ENCODE measurements at places on chromosomes 16 and 17.

DNA sequence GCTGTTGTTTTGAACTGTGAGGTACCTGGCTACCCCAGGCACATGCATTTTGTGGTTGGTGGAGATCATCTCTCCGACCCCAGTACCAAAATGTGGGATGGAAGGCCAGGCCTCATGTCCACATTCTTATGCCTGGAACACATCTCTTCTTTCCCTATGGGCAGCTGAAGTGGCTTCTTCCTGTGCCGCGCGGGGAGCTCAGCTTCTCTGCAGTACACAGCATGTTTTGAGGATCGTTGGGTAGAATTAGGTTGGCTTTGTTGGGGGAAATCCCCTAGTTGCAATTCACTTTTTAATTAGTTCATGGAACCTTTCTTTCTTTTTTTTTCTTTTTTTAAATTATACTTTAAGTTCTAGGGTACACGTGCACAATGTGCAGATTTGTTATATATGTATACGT, 242.1 kb downstream of the MSI2 start:
- no peak overlapping the region for H3K4me3 ChIP-seq
- H3K27ac ChIP-seq: no peak overlapping the region
- no peaks in the 10 kb centered on the region for H3K27me3 ChIP-seq
- H3K36me3 ChIP-seq: peaks cover 7% of the 10 kb centered on the region

GRCh38 chr16:86595983-86596605, 17.7 kb downstream of the FOXL1 start:
- no peak for DNase-seq
- H3K4me1 ChIP-seq: no peaks in the 10 kb centered on the region
- H3K27me3 ChIP-seq: no peaks in the 10 kb centered on the region
- H3K27ac ChIP-seq: no peak overlapping the region

- H3K4me1 ChIP-seq: peaks cover 2% of the 10 kb centered on the region
- no peak for DNase-seq
- no peak overlapping the region for H3K27ac ChIP-seq
- H3K27me3 ChIP-seq: no peaks in the 10 kb centered on the region
These were observed 546.2 kb downstream of the WWOX start for GRCh38 chr16:78645657-78646056.

- H3K27me3 ChIP-seq: peaks cover 29% of the 10 kb centered on the region
- peak overlapping the region; percentile 72 for H3K4me3 ChIP-seq
- H3K4me1 ChIP-seq: peaks cover 29% of the 10 kb centered on the region
- no peak overlapping the region for H3K27ac ChIP-seq
These were observed 1.5 kb downstream of the TMEM102 start for GRCh38 chr17:7436556-7437368.

DNA sequence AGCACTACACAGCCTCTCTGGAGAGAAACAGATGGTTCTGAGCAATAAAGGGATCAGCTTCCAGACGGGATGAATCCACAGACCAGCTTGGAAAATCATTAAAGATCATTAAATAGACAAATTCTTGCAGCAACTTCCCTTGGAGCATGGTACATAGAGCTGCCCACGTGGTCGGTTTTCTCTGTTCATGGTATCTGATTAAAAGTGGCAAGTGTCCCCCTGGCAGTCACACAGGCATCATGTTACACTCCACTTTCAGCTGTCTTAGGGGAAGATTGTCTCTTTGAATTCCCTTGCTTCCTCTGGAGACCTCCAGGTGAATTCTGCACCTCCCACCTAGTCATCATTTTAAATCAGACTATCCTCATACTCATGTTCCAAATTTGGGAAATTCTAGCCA, 92.2 kb upstream of the CACNG3 start:
- DNase-seq: no peak
- no peak overlapping the region for H3K27ac ChIP-seq
- no peaks in the 10 kb centered on the region for H3K36me3 ChIP-seq
- H3K4me3 ChIP-seq: no peak overlapping the region

- H3K4me1 ChIP-seq: peaks cover 12% of the 10 kb centered on the region
- no peak overlapping the region for H3K4me3 ChIP-seq
- peaks cover 3% of the 10 kb centered on the region for H3K36me3 ChIP-seq
- no peak for DNase-seq
These were observed 18.4 kb downstream of the BAIAP2 start for GRCh38 chr17:81053041-81053970.

- H3K27ac ChIP-seq: no peak overlapping the region
- peaks cover 5% of the 10 kb centered on the region for H3K36me3 ChIP-seq
- DNase-seq: no peak
- no peak overlapping the region for H3K4me3 ChIP-seq
These were observed 20.5 kb downstream of the SLC7A5 start for GRCh38 chr16:87848676-87849345.

DNA sequence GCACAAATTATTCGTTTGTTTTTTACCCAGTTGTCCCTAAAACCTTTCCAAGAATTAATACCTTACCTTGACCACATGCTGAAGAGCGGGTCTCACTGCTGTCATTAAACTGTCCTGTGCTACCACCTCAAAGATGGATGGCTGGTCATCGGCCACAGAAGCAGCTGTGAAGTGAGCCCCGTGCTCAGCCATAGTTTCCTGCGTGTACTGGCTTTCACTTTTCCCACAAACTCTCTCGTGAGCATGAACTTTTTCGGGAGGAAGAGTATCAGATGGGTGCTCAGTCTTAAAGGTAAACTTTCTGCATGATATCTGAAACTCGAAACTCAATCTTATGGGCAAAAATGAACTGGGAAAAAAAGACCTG, 558 bp downstream of the PEX12 start:
- no peak for DNase-seq
- H3K27me3 ChIP-seq: no peaks in the 10 kb centered on the region
- H3K36me3 ChIP-seq: peaks cover 37% of the 10 kb centered on the region

DNA sequence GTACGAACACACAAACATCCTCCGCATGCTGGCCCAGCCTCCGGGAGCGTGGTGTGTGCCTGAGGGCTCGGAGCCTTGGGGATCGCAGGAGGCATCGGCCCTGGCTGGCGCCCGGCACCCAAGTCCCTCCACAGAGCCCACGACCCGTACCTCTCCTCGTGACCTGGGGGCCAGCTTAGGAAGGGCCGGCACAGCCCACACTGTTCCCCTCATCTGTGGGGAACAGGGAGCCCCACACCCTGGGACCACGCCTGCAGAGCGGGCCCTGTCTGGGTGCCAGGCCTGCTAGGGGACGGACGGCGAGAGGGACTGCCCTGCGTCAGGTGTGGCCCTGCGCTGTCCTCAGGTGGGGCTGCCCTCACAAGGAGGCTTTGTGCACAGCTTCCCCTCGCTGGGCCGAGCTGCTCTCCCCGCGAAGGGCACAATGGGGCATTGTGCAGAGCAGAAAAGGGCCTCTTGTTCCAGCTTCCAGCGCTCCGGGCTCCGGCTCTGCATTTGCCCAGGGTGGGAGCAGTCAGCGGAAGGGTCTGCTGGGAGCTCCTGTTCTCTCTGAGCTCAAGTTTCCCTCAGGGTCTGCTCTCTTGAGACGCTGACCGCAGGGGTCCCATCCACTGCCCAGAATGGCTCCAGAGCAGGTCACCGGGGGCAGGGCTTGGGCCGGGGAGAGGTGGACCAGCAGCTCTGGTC, 1.7 kb upstream of the LMF1 start:
- H3K4me3 ChIP-seq: no peak overlapping the region
- H3K36me3 ChIP-seq: peaks cover 2% of the 10 kb centered on the region
- DNase-seq: no peak
- H3K4me1 ChIP-seq: peaks cover 20% of the 10 kb centered on the region

- peaks cover 8% of the 10 kb centered on the region for H3K4me1 ChIP-seq
- no peaks in the 10 kb centered on the region for H3K36me3 ChIP-seq
- no peaks in the 10 kb centered on the region for H3K27me3 ChIP-seq
- no peak overlapping the region for H3K4me3 ChIP-seq
- DNase-seq: no peak
These were observed 42.7 kb downstream of the GNA13 start for GRCh38 chr17:65013613-65014391.

DNA sequence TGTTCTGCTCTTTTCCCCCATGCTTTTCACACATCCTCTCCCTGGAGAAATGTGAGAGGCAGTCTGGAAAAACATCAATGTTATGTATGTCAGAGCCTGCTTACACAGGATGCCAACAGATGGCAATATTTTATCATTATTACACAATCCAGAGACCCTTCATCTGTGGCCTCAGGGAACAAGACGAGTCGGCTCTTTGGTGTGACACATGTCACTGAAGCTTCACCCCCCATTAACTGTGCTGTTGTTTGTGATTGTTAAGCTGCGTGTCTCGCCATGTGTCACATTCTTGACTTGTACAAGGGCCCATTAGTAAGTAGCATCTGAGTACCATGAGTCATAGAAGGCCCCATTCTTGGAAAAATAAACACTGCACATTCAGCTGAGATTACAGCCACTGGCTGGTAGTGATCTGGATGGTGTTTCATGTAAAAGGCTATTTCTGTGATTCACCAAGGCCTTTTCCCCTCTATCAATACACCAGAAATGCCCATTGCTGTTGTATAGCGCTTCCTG, 682.1 kb upstream of the SOX9 start:
- H3K27me3 ChIP-seq: no peaks in the 10 kb centered on the region
- no peak overlapping the region for H3K27ac ChIP-seq
- no peaks in the 10 kb centered on the region for H3K36me3 ChIP-seq
- DNase-seq: no peak

- H3K4me1 ChIP-seq: no peaks in the 10 kb centered on the region
- no peaks in the 10 kb centered on the region for H3K27me3 ChIP-seq
- DNase-seq: no peak
- H3K4me3 ChIP-seq: no peak overlapping the region
These were observed 467.2 kb downstream of the CDH8 start for GRCh38 chr16:61569028-61569427.

GRCh38 chr17:35064516-35065215, 1.2 kb upstream of the RFFL start:
- no peaks in the 10 kb centered on the region for H3K27me3 ChIP-seq
- no peaks in the 10 kb centered on the region for H3K36me3 ChIP-seq
- no peak overlapping the region for H3K4me3 ChIP-seq
- H3K27ac ChIP-seq: no peak overlapping the region
- H3K4me1 ChIP-seq: peaks cover 7% of the 10 kb centered on the region
- DNase-seq: no peak

DNA sequence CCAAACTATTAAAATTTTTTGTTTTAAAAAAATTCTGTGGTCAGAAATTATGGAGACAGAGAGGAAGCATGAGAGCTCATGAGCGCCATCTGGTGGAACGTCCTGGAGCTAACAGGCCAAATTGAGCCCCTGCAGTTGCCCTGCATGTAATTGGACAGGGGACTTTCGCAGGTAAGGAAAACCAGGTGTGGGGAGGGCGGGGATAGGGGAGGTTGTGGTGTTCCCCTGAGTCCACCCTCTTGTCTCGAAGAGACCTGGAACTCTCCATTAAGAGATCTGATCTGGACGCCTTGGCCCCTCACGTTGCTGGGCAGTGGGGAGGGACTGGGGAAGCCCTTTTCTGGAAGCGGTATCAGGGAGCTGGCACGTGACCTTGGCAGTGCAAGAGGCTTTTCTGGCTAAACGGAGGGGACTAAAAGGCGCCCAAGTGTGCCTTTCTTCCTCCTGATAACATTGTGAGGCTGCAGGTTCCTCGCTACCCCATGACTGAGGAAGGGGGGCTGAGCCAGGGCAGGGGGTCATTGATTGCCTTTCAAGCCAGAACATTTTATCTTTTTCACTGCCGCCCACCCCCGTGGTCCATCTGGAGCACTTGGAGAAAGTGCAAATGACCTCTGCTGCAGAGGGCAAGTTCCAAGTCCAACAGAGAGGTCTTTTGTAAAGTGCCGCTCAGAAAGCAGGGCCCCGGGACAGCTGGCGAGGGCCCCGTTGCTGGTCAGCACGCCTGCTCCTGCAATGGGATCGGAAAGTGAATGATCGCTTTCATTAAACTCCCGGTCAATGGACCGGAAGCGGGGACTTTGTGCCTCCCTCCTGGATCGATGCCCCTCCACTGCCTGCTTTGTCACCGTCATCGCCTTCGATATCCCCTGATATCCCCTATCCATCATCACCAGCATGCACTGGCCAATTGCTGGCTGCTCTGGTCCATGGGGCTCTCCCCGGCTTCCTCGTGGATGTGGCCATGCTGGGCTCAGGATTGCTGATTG, 18.4 kb downstream of the PDILT start:
- no peaks in the 10 kb centered on the region for H3K36me3 ChIP-seq
- peak; percentile 64 for DNase-seq
- H3K27me3 ChIP-seq: no peaks in the 10 kb centered on the region
- peak overlapping the region; percentile 28 for H3K4me3 ChIP-seq

GRCh38 chr16:86396901-86397311, 113.4 kb upstream of the FOXF1 start:
- H3K4me1 ChIP-seq: no peaks in the 10 kb centered on the region
- DNase-seq: no peak
- no peak overlapping the region for H3K27ac ChIP-seq
- no peaks in the 10 kb centered on the region for H3K27me3 ChIP-seq

GRCh38 chr16:8877894-8878522, 4.1 kb upstream of the LITAFD start:
- H3K27me3 ChIP-seq: no peaks in the 10 kb centered on the region
- DNase-seq: no peak
- H3K36me3 ChIP-seq: no peaks in the 10 kb centered on the region
- no peaks in the 10 kb centered on the region for H3K4me1 ChIP-seq
- H3K27ac ChIP-seq: no peak overlapping the region

DNA sequence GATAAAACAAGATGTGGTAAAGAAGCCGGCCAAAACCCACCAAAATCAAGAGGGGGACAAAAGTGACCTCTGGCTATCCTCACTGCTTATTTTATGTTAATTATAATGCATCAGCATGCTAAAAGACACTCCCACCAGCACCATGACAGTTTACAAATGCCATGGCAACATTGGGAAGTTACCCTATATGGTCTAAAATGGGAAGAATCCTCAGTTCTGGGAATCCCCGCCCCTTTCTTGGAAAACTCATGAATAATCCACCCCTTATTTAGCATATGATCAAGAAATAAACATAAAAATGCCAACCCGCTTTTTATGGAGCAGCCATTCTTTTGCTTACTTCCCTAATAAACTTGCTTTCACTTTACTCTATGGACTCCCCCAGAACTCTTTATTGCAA, 25.6 kb downstream of the CMTR2 start:
- H3K36me3 ChIP-seq: no peaks in the 10 kb centered on the region
- H3K4me3 ChIP-seq: no peak overlapping the region
- H3K27me3 ChIP-seq: no peaks in the 10 kb centered on the region
- H3K4me1 ChIP-seq: no peaks in the 10 kb centered on the region
- no peak overlapping the region for H3K27ac ChIP-seq
- DNase-seq: no peak

GRCh38 chr17:44901411-44901921, 2.2 kb upstream of the EFTUD2 start:
- no peaks in the 10 kb centered on the region for H3K27me3 ChIP-seq
- peaks cover 16% of the 10 kb centered on the region for H3K4me1 ChIP-seq
- no peak overlapping the region for H3K27ac ChIP-seq
- DNase-seq: no peak
- H3K4me3 ChIP-seq: no peak overlapping the region
- H3K36me3 ChIP-seq: peaks cover 2% of the 10 kb centered on the region

- H3K4me1 ChIP-seq: peaks cover 11% of the 10 kb centered on the region
- no peaks in the 10 kb centered on the region for H3K36me3 ChIP-seq
- peak; percentile 55 for DNase-seq
These were observed at the start of gene RTN4RL1 for GRCh38 chr17:2025220-2025621. RTN4RL1 (minus strand) TSS chr17:2025334; CDS start chr17:2024865, 469 bp downstream.
